ENCODE measurements at places on chromosomes 5 and 9. TPM values are rescaled to one million over a fixed set of nuclear protein-coding genes. Genes with fewer than 3 reads are reported as not detected.

Gene DIRAS2
- total RNA-seq: not detected

Gene CA9
- 0.89 TPM for total RNA-seq

Gene MAML1
- total RNA-seq: 26.7 TPM

Gene CAMK2A
- total RNA-seq: not detected

Gene ACOT12
- total RNA-seq: not detected

Gene VLDLR
- 10.9 TPM for total RNA-seq

Gene BSPRY
- 25.9 TPM for total RNA-seq

Gene HMCN2
- total RNA-seq: not detected

Gene LRRC26
- total RNA-seq: not detected

Gene PCDHA13
- not detected for total RNA-seq

Gene SPINK5
- not detected for total RNA-seq

DNA sequence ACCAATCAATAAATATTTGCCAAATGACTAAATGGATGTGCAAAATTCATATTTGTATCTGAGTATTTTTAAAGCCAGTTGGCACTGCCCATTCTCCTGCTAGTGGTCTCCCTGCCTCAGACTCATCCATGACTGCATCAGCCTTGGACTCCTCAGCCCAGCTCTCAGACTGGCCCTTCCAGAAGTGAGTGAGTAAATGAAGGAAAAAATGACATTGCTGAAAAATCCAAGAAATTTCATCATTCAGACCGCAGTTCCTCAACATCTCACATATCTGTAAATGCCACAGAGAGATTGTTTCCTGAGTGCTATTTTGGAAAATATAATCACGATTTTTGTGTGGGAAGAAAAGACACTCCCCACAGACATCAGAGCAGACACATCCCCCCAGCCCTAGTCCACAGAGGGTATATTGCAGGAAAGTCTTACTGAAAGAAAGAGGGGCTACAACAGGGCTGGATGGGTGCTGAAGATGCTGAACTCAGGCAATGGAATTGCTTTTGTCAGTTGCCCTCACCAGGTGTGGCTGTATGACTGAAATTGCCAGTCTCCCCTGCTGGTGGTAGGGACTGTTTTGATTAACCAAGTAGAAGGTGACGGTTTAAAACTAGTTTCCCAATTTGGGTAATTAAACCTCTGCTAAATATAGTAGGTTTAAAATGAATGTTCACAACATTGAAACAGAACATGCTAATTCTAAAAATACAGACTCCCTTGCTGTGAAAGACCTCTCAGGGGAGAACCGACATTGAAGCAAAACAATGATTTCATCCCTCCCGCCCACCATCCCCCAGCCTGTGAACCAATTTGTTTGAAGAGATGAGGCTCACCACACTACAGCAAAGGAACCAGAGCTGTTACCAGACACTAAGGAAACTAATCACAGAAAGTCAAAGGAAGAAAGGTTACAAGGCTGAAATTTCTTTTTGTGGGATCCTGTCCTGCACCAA lies 158.8 kb downstream of the DEPDC1B start:
- no peaks in the 10 kb centered on the region for H3K4me1 ChIP-seq
- ATAC-seq: no peak
- H3K4me3 ChIP-seq: no peak overlapping the region
- H3K36me3 ChIP-seq: no peaks in the 10 kb centered on the region
- H3K27me3 ChIP-seq: peaks cover 13% of the 10 kb centered on the region
- H3K27ac ChIP-seq: no peak overlapping the region

DNA sequence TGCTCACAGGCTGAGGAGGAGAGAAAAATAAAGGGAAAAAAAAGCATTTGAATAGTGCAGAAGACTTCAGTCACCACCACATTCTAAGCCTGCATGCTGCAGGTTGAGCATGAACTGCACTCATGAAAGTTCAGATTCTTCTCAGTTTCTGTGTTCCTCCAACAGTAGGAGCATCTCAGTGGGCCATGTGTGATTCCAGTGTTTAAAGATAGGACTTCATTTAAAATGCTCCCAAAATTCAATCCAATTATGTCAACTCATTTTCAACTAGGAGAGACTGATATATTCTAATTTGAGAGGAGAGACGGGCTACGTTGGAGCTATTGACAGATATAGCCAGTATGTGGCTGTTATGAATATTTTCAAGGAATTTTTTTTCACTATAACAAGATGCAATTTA lies 186.8 kb downstream of the HCN1 start:
- no peak overlapping the region for H3K27ac ChIP-seq
- no peaks in the 10 kb centered on the region for H3K36me3 ChIP-seq
- H3K4me3 ChIP-seq: no peak overlapping the region
- ATAC-seq: no peak

DNA sequence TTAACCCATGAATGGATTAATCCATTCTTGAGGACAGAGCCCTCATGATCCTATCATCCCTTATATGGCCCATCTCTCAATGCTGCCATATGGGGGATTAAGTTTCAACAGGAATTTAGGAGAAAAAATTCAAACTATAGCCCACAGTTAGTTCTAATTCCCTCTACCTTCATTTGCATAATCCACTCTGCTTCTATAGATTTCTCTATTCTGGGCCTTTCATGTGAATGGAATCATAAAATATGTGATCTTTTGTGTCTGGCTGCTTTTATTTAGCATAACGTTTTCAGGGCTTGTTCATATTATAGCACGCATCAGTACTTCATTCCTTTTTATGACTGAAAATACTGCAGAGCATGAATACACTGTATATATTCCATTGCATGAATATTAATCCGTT lies 55.4 kb downstream of the CTSL start:
- no peak overlapping the region for H3K27ac ChIP-seq
- no peaks in the 10 kb centered on the region for H3K36me3 ChIP-seq
- H3K27me3 ChIP-seq: no peaks in the 10 kb centered on the region
- H3K4me3 ChIP-seq: no peak overlapping the region
- H3K4me1 ChIP-seq: no peaks in the 10 kb centered on the region
- no peak for ATAC-seq

- peaks cover 9% of the 10 kb centered on the region for H3K27me3 ChIP-seq
- no peak overlapping the region for H3K27ac ChIP-seq
- no peak for ATAC-seq
- H3K4me1 ChIP-seq: no peaks in the 10 kb centered on the region
- H3K4me3 ChIP-seq: no peak overlapping the region
- no peaks in the 10 kb centered on the region for H3K36me3 ChIP-seq
Measured at GRCh38 chr5:35294976-35295375, 64.7 kb upstream of the PRLR start.

- no peak overlapping the region for H3K4me3 ChIP-seq
- H3K4me1 ChIP-seq: no peaks in the 10 kb centered on the region
- no peak overlapping the region for H3K27ac ChIP-seq
- H3K36me3 ChIP-seq: no peaks in the 10 kb centered on the region
- no peak for ATAC-seq
Measured at GRCh38 chr5:179137016-179137642, 77.0 kb downstream of the ZNF354C start.

DNA sequence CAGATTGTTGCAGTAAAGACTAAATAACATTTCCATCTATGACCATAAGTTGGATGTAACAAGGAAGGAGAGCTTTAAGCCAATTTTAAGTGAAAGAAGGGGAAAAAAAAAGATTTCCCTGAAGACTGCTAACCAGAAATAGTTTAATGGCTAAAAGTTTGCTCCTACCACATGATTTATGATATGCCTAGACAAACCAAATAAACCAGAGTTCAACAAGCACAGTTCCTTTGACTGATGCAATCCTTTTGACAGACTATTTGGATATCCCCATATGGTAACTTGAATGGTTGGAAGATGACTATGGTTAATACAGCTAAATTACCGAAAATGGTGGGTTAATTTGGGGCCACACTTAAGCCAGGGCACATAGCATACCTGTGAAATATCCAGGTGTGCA lies 338.5 kb downstream of the CETN3 start:
- no peaks in the 10 kb centered on the region for H3K27me3 ChIP-seq
- ATAC-seq: no peak
- no peaks in the 10 kb centered on the region for H3K36me3 ChIP-seq
- H3K4me1 ChIP-seq: no peaks in the 10 kb centered on the region

DNA sequence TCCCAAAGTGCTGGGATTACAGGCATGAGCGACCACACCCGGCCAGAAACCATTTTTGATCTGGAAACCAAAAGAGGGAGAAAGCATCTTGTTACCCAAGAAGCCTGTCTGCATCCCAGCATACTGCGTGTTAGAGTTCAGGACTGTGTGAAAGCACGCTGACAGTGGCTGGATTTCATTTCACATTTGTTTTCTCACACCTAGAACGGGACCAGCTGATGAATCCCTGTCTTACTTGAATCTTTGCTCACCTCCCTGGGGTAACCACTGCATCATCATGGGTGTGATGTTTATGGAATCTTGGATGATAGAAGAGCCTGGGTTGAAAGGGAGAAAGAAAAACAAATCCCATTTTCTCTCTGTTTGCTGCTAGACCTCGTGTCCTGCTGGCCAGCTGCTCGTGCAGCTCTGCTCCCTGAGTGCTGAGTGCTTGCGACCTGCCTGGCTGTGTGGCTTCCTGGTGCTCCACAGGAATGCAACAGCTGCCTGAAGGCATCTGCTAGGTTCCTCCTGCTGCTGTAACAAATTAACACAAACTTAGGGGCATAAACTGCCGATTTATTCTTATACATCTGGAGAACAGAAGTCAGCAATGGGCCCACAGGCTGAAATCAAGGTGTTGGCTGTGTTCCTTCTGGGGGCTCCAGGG lies 378.3 kb upstream of the DAP start:
- no peak overlapping the region for H3K27ac ChIP-seq
- peaks cover 3% of the 10 kb centered on the region for H3K27me3 ChIP-seq
- no peaks in the 10 kb centered on the region for H3K4me1 ChIP-seq
- ATAC-seq: no peak
- no peak overlapping the region for H3K4me3 ChIP-seq

DNA sequence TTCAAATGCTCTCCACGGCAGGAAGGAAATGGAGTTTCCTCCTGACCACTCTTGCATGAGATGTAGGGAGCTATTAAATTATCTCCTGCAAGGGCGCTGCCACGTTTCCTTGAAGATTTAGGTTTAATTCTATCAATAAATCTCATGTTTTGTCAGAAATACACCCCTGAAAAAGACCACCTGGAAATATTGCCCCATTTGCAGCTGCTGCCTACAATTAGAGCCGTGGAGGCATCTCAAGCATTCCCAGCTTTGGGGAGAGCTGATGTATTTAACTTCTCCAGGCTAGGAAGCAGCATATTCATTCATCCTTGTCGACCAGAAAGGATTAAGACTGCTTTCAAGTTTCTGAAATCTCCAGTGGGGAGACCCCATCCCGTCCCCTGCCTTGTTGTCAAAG lies 40.5 kb downstream of the CCNJL start:
- no peak for ATAC-seq
- peaks cover 4% of the 10 kb centered on the region for H3K27me3 ChIP-seq
- no peaks in the 10 kb centered on the region for H3K4me1 ChIP-seq

- no peak overlapping the region for H3K4me3 ChIP-seq
- no peak overlapping the region for H3K27ac ChIP-seq
- H3K4me1 ChIP-seq: peaks cover 9% of the 10 kb centered on the region
- H3K27me3 ChIP-seq: peaks cover 40% of the 10 kb centered on the region
Measured at GRCh38 chr5:170576602-170577535, 73.0 kb downstream of the KCNIP1 start.

- no peak overlapping the region for H3K4me3 ChIP-seq
- no peak overlapping the region for H3K27ac ChIP-seq
- no peaks in the 10 kb centered on the region for H3K36me3 ChIP-seq
Measured at GRCh38 chr5:36373527-36374086, 71.9 kb upstream of the RANBP3L start.

GRCh38 chr9:31314241-31314640 lies 1070.2 kb upstream of the ACO1 start:
- no peaks in the 10 kb centered on the region for H3K27me3 ChIP-seq
- no peaks in the 10 kb centered on the region for H3K36me3 ChIP-seq
- no peak for ATAC-seq
- no peak overlapping the region for H3K27ac ChIP-seq
- H3K4me3 ChIP-seq: no peak overlapping the region

- no peak overlapping the region for H3K4me3 ChIP-seq
- H3K36me3 ChIP-seq: no peaks in the 10 kb centered on the region
- H3K4me1 ChIP-seq: no peaks in the 10 kb centered on the region
- ATAC-seq: peak; percentile 83
- H3K27me3 ChIP-seq: peaks cover 21% of the 10 kb centered on the region
Measured at GRCh38 chr9:36878986-36879982, 154.8 kb downstream of the PAX5 start.

DNA sequence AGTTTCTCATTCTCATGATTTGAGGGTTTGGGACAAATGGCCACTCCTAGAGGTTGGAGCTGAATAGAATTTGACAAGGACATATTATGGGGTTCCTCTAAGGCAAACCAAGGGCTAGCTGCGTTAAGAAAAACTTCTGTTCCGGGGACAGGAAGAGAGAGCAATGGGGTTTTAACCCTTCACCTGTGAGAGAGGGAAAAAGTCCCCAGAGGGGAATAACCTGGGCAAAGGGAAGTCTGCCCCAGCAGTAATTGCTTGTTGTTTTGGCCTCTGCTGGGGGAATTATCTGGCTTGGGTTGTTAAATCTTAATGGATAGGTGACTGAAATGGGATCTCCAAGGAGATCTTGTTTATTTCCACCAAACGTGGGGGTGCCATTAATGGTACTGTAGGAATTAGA lies 110.1 kb upstream of the MOCS2 start:
- no peak overlapping the region for H3K4me3 ChIP-seq
- H3K27ac ChIP-seq: no peak overlapping the region
- H3K4me1 ChIP-seq: no peaks in the 10 kb centered on the region
- ATAC-seq: no peak

GRCh38 chr9:134007150-134007549 lies 15.0 kb upstream of the VAV2 start:
- no peak overlapping the region for H3K27ac ChIP-seq
- peaks cover 13% of the 10 kb centered on the region for H3K27me3 ChIP-seq
- ATAC-seq: no peak

DNA sequence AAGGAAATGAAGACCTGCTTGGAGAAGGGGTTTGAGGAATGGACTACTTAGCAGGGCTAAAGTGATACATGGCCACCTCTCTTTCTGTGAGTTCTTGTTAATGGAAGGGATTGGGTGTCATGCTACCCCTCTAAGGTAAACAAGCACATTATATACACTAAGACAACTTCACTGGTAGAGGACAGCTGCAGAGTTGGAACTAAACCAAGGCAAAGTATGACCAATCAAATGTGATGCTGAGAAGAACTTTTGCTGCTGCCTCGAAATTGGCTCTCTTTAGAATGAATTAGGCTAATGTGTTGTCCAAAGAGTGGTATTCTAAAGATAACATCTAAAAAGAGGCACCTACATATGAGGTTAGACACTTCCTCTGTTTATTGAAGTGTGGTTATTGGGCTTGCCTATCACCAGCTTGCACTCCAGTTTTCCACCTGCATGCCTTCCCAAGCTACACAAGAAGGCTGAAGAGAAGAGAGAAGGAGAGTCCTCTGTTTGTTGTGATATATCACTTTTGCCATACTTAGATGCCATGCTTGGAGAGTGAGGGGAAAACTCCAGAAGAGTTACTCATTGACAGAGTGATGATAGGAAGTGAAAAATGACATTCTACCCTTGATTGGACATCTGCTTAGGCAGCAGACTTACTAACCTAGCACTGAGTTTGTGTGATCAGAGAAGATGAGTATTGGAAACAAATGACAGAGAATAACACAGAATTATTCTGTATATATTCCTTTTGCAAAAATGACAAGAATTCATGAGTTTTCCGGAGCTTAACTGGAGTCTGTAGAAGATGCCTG lies 536.1 kb downstream of the ZNF608 start:
- H3K27me3 ChIP-seq: no peaks in the 10 kb centered on the region
- ATAC-seq: no peak
- H3K4me1 ChIP-seq: no peaks in the 10 kb centered on the region
- H3K27ac ChIP-seq: no peak overlapping the region
- no peaks in the 10 kb centered on the region for H3K36me3 ChIP-seq

- ATAC-seq: no peak
- H3K4me1 ChIP-seq: no peaks in the 10 kb centered on the region
- no peak overlapping the region for H3K27ac ChIP-seq
- peaks cover 19% of the 10 kb centered on the region for H3K27me3 ChIP-seq
Measured at GRCh38 chr9:34869390-34869789, 88.7 kb upstream of the PHF24 start.
